Left cardiac atrium (tissue), 4 donors: ENCODE measurements at places on chromosomes 3 and 15.

- no peak for DNase-seq
These were observed 13.4 kb downstream of the HACD2 start for GRCh38 chr3:123571264-123571972.

- DNase-seq = no peak
These were observed 32.2 kb upstream of the LACTB start for GRCh38 chr15:63089260-63090043.

GRCh38 chr3:59367150-59367549, 317.3 kb upstream of the CFAP20DC start:
- no peak for DNase-seq

GRCh38 chr3:115071166-115071565, 75.9 kb downstream of the ZBTB20 start:
- DNase-seq = no peak

DNA sequence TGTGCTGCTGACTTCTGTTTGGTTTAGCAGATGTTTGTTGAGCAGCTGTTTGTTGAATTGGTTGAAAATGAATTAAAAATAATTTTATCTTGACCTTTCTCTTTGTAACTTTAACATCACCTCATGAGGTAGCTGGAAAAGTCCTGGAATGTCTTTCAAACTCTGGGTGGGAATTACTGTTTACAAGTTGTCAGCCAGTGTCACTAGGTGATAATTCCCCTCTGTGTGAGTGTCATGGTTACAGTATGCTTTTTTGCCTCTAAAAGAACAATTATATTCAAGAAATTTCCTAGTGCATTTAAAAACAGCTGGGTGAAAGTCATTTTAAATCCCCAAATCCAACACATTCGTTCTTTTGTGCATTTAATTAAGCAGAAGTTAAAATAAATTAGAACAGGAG, 113.2 kb downstream of the PTPRG start:
- DNase-seq = no peak

DNA sequence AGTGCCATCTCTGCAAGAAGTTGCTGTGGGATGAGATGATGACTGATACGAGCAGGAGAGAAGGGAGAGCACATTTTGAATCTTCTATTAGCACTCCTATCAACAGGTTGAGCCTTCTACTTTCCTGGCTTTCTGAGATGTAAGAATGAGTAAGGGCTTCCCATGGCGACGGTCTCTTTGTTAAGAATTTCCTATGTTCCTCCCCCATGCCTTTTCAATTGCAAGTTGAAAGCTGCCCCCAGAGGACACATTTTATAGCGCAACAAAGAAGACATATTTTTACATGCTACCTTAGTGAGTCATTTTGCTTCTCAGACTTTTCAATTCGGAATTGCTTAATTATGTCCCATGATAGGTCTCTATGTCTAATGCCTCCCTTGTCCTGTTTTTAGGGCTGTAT, 71.3 kb upstream of the LRTM1 start:
- DNase-seq = no peak

DNA sequence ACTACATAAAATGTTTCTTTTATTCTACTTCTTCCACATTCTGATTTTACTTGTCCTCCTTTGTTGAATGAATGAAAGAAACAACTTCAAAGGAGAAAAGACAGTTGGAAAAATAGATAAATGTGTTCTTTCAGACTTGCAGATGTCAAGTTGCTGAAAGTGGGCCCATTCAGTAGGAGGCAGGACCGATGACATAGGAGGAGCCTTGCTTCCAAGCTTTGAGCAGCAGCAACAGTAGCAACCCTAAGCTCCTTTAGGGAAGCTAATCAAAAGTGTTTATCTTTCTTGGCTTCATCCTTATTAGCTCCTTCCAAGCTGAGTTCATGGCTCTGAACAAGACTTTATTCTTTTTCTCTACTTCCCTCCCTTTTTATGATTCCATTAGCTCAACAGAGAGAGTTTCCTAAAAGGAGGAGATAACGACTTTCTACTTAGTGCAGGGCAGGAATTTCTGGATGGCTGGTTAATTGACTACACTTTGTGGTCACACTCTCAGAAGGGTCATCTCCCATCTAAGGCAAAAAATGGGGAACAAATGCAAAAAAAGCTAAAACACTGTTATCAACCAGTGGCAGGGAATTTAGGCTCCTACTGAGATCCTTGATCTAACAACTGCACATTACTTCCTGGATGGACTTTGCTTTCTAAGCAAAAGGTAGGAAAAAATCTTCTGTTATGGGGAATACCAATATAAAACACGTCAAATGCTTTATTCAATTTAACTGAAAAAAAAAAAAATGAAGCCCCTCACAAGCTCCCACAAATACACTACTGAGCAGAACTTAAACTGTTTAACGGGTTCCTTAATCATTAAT, 4.8 kb downstream of the MORC1 start:
- no peak for DNase-seq

GRCh38 chr3:83482402-83483070, 1476.3 kb upstream of the CADM2 start:
- DNase-seq = no peak

- DNase-seq = peak; percentile 75
These were observed 508 bp downstream of the GORASP1 start for GRCh38 chr3:39106851-39107387.

- DNase-seq = no peak
These were observed 483.7 kb upstream of the SGO1 start for GRCh38 chr3:20669675-20670074.

DNA sequence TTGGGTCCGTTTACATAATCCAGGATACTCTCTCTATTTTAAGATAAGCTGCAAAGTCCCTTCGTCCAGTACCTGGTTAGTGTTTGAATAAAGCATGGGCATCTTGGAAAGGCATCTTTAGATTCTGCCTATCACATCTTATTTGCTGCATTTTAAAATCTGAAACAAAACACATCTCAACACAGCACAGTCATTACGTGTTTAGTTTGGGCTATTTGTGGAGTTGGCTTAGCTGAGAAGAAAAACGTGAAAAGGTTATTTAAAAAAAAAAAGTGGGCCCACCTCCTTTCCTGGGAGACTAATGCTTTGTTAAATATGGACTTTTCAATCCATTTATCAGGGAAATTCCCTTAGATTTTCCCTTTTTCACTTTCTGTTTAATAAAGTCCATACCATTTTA, 174.5 kb upstream of the WNT5A start:
- DNase-seq = no peak

DNA sequence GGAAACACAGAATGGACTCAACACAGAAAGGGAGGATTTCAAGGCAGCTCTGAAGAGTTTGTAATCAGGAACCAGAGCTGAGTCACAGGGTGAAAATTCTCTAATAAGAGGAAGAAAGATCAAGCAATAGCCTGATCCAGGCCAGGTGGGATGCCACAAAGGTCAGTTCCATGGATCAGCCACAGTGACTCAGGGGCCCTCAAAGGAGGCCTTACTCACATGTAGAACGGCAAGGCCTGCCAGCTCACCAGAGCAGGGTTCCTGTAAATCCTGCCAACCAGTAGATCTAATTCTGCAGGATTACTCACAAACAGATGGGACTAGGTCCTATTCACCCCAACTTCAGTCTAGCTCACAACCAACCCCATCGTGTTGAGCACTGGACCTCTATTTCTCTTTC, 78.3 kb upstream of the PPP2R3A start:
- no peak for DNase-seq

DNA sequence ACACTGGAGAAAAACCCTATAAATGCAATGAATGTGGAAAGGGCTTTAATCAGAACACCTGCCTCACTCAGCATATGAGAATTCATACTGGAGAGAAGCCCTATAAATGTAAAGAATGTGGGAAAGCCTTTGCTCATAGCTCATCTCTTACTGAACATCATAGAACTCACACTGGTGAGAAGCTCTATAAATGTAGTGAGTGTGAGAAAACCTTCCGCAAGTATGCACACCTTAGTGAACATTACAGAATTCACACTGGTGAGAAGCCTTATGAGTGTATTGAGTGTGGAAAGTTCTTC, 7.4 kb upstream of the ZNF501 start:
- DNase-seq = no peak

- DNase-seq = no peak
These were observed 9.8 kb upstream of the SLC25A36 start for GRCh38 chr3:140931801-140932200.

DNA sequence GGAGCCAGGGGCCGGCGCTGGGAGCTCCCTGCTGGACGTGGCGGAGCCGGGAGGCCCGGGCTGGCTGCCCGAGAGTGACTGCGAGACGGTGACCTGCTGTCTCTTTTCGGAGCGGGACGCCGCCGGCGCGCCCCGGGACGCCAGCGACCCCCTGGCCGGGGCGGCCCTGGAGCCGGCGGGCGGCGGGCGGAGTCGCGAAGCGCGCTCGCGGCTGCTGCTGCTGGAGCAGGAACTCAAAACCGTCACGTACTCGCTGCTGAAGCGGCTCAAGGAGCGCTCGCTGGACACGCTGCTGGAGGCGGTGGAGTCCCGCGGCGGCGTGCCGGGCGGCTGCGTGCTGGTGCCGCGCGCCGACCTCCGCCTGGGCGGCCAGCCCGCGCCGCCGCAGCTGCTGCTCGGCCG, 1.5 kb downstream of the SMAD6 start:
- DNase-seq = peak; percentile 57

DNA sequence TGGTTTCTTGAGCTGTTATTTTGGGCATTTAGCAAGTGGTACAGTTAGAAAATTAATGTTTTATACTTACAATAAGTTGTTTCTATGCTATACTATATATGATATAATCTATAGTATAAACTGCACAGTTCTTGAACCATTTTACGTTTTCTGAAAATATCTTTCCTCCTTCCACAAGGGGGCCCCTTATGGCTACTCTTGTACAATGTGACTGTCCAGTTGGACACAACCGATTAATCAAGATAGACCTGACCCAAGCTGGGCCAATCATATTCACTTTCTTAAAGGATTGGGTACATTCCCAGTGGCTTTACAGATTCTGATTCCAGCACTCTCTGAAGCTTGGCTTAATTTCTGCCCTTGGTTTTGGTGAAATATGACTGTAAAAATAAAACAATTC, 953.4 kb downstream of the AGBL1 start:
- DNase-seq = no peak

DNA sequence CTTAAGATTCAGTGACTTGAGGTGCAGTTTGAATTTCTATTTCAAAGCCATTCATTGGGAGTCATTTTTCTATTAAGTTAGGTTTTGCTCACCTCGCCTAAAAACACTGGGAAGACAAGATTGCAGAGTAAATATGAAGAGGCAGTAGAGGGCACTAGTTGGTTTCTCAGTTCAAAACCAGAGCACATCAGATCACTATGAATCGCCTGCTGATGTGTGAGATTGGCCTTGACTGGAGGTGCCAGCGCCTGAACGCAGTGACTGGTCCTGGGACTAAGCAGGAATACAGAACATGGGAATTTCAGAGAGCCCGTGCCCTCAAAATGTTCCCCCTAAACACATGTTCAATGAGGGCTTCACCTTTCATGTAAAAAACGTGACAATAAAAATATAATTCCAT, 229.0 kb downstream of the ITPR1 start:
- DNase-seq = peak; percentile 62

DNA sequence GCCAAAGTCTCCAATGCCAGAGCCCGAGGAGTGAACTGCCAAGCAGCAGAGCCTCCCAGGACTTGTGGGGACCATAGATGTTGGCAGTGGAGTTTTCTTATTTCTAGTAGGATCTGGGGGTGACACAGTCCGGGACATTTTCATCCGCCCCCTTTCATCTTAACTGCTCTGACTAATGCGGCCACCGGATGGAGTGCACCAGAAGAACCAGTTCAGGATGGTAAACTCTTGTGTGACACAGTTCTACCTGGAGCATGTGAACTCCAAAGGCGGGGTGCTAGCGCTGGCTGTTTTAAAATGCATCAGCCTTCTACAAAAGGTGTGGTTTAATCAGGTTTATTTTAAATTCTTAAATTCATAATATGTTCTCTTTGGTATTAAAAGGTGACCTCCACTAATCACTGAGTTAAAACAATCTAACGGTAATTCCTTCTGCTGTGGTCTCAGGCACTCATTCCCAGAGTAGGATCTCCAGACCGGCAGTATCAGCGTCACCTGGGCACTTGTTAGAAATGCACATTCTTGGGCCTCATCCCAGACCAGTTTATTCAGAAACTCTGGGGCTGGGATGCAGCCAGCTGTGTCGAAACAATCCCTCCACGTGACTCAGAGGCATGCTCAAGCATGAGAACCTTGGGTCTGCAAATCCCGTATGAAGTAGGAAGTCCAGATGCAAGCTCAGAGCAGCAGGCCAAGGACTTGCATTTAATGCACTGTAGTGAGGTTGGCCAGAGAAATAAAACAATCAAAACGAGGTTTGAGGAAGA, 105.5 kb downstream of the GABRB3 start:
- DNase-seq = peak; percentile 55

DNA sequence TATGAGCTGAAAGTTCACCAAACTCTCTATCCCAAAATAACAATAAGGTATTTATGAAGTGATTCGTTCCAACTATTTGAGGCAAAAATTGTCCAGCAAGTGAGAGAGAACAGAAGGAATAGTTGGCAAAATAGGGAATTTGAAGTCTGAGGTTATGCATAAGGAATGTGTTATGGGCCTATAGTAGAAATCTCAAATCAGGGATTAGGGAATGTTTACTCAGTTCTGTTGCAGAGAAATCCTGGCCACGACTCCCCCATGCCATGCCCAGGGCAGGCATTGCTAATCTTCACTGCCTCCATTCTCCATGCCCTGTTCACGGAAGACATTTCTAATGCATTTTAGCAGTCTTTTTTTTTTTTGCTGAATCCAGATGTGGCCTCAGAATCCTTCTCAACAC, 58.6 kb downstream of the FLNB start:
- DNase-seq = no peak

GRCh38 chr15:94230883-94231722, at the start of gene MCTP2:
Gene MCTP2 (plus strand): TSS chr15:94231561. CDS start chr15:94298266, 66,705 bp downstream.
- DNase-seq = peak; percentile 82

DNA sequence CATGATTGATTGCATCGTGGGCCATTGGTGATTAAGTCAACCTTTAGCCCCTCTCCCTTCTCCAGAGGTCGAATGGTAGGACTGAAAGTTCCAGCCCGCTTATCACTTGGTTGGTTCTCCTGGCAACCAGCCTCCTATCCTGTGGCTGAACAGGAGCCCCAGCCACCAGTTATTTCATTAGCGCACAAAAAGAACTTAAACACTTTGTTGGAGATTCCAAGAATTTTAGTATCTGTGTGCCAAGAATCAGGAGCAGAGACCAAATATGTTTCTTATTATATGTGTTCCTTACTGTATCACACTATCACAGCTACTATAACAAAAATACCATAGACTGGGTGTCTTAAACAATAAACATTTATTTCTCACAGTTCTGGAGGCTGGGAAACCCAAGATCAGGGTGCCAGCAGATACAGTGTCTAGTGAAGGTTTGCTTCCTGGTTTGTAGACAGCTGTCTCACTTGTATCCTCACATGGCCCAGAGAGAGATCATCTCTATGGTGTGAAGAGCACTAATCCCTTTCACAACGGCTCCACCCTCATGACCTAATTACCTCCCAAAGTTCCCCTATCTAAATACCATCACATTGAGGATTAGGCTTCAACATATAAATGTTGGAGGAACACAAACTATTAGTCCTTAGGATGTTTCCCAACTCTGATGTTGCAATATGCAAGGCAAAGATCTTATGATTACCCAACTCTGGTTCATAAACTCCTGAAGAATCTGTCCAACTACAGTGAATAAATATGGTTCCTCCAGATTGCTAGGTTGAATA, 30.5 kb upstream of the APH1B start:
- no peak for DNase-seq

- DNase-seq = no peak
These were observed 57.4 kb downstream of the ABTB1 start for GRCh38 chr3:127730171-127730570.
